Gastroesophageal sphincter (tissue), 4 donors: ENCODE measurements at places on chromosomes 7 and 10. TPM values are rescaled to one million over a fixed set of nuclear protein-coding genes. Genes with fewer than 3 reads are reported as not detected.
A peak's percentile ranks its signal among the peaks of the same experiment; 100 is the strongest.

The CHAT gene
- total RNA-seq: not detected

The TDRD1 gene
- total RNA-seq: 0.12 TPM

The GRM3 gene
- not detected for total RNA-seq

The SFTPA2 gene
- total RNA-seq: not detected

The PILRA gene
- 4.4 TPM for total RNA-seq

The LIPK gene
- total RNA-seq: not detected

The MLXIPL gene
- 56.2 TPM for total RNA-seq

The SYPL1 gene
- total RNA-seq: 89.0 TPM

The SPDYE5 gene
- not detected for total RNA-seq

DNA sequence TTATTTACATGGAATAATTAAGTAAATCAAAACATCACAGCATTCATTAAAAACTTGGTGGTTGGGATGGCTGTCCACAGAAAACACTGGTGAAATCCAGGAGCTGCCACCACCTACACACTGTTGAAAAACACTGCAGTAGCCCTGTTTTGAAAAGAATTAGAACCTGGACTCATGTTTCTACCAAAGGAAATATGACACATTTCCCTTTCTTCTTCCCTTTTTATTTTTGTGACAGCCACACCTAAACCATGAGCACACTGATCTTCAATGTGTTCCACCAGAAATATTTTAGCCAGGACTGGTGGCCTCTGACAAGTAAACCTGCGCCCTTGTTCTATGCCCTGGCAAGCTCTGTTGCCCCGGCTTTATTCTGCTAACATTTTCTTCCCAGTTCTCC, 3.3 kb downstream of the TMEM140 start:
- no peak for ATAC-seq

GRCh38 chr7:80288175-80289122, 153.8 kb downstream of the GNAI1 start:
- no peak for ATAC-seq

DNA sequence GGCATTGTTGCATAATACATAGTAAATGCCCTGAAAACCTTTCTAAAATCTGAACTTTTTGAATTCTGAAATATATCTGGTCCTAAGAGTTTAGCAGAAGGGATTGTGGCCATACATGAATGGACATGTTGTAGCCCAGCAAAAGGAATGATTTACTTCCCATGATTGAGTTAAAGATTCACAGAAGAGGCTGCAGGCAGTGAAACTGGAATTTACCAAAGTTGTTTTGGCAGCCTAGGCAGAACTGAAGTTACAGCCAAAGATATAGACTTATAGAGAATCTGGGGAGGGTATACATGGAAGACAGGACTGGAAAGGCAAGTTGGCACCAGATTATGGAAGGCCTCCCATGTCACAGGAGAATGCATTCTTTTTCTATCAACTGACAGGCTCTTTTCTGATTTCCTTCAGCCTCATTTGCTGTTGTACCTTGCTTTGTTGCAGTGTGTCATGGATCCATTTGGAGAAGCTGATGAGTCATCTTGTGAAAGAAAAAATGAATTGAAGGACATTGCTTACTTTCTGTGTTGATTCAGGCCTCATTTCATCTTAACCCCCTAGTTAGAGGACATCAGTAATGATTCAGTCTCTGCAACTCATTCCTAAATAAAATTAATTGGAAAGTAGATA, 356.2 kb upstream of the LRGUK start:
- ATAC-seq: no peak

GRCh38 chr10:110216240-110216639, 8.8 kb downstream of the MXI1 start:
- no peak for ATAC-seq

GRCh38 chr7:117971556-117972244, 98.5 kb upstream of the CTTNBP2 start:
- ATAC-seq: no peak

- ATAC-seq: no peak
Observed at GRCh38 chr7:90078921-90079320, 75.3 kb upstream of the STEAP1 start.

DNA sequence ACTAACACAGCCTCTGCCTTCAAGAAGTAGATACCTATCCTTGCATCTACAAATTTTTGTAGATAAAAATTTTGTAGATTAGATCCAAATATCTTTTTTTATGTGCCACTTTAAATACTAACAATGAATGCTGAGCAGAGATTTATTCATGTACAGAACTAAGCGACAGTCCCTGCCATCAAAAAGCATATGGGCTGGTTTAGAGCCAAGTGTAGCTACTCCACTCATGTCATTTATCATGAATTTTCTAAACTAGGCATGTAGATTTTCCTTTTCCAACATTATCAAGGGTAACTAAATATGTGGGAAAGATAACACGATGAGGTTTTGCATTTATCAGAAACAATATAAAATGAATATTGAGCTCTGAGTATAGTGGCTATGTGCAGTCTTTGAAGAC, 857.5 kb downstream of the XPNPEP1 start:
- no peak for ATAC-seq

DNA sequence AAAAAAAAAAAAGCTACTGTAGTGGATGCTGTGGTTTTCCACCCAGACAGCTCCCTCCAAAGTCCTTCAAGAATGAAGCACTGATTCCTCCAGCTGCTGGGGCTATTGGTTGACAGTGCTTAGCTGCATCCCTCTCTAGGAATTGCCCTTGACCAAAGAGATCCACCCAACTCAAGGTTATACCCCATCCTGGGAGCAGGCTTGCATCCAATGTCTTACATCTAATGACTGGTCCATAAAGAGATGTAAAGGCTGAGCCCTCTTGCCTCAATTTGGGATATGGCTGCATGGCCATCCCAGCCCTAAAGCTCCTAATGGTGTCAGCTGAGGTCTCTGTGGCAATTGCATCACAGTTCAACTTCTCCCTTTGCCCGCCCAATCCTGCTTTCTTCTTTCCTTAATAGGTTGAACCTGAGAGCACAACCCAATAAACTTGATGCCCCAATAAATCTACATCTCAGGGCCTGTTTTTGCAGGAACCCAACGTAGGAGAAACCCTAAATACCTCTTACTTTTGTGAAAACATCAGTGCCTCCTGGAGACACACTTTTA, 4.4 kb downstream of the GPR37 start:
- no peak for ATAC-seq

- ATAC-seq: no peak
Observed at GRCh38 chr7:34312624-34313023, 345.4 kb upstream of the NPSR1 start.

GRCh38 chr7:16661924-16662323, 15.9 kb downstream of the BZW2 start:
- ATAC-seq: no peak

DNA sequence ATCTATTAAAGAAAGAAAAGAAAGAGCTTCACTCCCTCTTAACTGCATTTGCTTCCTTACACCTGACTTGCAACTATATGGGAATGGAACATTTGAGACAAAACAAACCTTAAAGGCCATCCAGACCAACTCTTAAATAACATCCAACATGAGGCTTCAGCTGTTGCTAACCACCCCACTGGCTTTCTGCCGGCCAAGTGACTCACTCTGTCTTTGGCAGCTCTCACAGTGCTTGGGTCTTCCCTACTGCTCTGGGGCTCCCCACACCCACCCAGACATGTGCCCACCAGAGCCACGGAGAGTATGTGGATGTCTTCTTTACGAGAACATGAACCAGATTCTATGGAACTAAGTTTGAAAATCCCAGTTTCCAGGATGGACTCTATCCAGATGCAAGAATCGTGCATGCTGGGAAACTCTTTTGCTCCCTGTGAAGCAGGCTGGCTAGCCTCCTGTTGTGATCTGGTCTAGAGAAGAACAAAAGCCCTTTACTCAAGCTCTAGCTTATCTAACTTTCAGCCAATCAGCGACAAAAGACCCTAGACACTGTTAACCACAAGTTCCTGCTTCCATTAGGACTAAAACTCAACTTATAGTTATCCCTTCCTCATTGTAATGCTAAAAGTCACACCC, 245.7 kb downstream of the TCERG1L start:
- no peak for ATAC-seq

DNA sequence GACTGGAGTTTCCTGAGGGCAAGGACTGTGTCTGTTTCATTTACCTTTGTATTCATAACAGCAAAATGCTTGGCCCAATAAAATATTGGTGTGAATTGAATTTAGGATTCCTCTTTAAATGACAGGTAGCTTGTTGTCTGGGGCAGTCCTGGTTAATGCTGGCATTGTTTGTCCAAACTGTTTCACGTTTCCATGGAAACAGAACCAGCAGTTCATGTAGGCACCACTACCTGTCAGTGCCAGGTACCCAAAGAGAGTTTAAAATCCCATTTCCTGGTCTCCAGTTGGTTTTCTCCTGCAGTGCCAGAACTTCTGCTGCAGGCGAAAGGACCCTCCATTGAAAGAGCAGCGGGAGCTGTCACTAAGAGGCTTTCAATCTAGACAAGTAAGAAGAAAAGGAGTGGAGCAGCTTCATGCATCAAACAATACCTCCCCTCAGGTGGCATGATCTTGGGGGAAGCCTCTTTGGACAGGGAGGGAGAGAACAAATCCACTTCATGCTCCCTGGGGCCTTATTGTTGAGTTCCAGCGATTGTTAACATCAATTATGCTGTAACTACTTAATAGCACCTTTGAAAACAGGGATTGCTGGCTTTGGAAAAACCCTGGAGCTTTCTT, 109.6 kb downstream of the KIF20B start:
- no peak for ATAC-seq

DNA sequence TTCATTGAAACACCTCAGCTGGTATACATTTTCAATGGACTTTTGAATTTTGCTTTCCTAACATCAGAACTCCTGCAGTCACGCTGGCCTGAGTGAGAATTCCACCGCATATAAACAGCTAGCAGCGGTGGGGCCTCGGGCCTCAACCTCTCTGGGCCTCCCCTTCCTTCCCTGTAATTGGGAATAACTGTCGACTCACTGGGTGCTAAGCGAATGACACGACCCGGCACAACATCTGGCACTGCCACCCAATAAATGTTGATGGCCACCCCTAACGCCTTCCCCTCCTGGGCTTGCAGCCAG, 670 bp downstream of the RCC1L start:
- ATAC-seq: no peak

- ATAC-seq: no peak
Observed at GRCh38 chr7:119783799-119784198, 489.2 kb upstream of the KCND2 start.

DNA sequence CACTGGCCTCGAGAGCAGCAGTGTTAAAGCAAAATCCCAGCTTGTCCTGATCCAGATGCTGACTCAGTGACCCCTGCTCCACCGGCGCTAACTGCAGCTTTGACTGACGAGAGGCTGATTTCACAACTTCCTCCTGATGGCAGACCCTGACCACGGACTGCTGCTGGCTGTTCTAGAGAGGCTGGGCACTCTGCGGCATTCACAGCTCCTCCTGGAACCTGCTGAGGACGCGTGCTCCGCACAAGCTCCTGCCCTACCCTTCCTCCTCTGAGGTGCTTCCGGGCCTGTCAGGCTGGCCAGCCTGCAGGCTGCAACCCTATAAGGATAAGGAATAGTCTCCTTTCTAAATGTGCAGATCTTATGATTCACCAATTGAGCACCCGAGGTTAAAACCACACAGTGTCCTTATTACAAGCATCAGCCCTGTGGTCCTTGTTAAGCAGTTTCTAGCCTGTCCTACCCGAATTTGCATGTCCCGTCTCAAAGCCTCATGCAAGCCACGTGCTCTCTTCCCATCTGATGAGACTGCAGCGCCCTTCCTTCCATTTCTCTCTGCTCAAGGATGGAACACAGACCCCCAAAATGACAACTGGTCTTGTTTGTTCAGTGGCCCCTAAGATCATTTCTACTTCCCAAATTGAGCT, 35.5 kb upstream of the NCAPG2 start:
- peak; percentile 65 for ATAC-seq

GRCh38 chr10:4771554-4772201, 54.3 kb upstream of the AKR1E2 start:
- no peak for ATAC-seq

DNA sequence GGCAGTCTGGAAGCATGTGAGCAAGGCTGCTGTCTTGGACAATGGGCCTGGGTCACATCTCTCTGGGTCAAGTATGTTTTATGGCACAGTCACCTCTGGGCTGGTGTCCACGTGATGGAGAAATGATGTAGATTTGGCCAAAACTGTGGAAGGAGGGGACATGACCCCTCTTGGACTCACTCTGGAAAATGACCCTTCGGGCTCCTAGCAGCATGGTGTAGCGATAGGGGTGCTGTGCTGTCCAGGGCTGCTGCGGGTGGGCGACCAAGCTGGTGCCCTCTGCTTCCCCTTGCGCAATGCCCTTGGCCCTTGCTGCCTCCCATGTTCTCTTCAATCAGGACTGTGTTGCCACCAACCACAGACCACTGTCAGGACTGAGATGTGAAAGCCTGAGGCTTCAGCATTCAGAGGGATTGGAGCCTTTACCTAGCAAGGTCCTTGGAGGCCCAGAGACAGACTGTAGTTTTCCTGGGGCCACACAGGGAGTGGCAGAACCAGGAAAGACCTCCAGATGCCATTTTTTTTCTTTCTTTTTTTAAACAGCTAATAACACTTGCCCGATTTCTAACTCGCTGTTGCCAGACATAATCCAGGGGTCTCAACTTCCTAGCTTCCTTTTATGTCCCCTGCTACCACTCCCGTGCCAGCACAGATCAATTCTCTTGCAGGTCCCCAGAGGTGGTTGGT, 6.1 kb downstream of the CYP26A1 start:
- peak; percentile 7 for ATAC-seq

DNA sequence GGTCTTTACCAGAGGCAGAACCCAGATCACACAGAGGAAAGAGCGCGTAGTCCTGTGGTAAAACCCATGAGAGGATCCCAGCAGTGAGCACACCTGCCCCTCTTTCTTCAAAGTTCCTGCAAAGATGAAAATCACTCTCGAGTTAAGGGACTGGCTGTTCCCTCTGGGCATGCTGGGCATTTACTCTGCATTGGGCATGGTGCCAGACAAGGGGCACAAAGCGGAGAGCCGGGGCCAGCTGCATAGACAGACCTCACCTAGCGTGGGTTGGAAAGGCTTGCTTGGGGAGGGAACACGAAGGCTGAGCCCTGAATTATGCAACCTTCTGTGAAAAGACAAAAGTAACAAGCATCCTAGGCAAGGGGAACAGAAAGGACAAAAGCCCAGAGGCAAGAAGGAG, 120.0 kb upstream of the TCERG1L start:
- ATAC-seq: no peak

DNA sequence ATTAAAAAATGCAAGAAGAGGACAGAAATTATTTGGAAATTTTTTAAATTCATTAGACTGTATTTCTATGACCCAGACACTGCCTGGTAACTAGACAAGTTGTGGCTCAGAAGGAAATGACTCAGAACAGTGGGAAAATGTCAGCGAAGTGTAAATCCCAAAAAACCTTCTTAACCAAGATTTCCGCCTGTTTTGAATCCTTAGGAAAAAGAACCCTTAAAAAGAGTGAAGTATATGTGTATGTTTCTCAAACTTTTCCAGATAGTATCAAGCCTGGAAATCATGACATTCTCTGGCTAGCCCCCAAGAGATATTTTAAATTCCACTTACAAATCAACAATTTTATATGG, 42.7 kb upstream of the PLXNA4 start:
- no peak for ATAC-seq

DNA sequence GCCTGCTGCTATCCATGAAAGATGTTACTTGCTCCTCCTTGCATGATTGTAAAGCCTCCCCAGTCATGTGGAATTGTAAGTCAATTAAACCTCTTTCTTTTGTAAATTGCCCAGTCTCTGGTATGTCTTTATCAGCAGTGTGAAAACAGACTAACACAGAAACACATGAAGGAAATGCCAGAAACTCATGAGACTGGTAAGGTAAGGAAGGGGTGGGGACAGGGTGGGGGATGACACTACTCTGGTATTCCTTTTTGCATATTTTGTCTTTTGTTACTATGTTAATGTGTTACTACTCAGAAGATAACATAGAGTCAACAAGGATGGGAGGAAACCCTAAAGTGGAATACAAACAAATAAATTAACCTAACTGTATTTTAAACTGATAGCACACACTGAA, 69.8 kb upstream of the DRGX start:
- no peak for ATAC-seq

GRCh38 chr7:17939606-17940301, 540 bp downstream of the SNX13 start:
- peak; percentile 70 for ATAC-seq
